ENCODE measurements at places on chromosomes 7 and 10. TPM values are rescaled to one million over a fixed set of nuclear protein-coding genes. Genes with fewer than 3 reads are reported as not detected.
A peak's percentile ranks its signal among the peaks of the same experiment; 100 is the strongest.

- peaks cover 11% of the 10 kb centered on the region for H3K27me3 ChIP-seq
- H3K36me3 ChIP-seq, result no peaks in the 10 kb centered on the region
- H3K4me1 ChIP-seq, result peaks cover 5% of the 10 kb centered on the region
- no peak overlapping the region for H3K27ac ChIP-seq
- H3K4me3 ChIP-seq, result no peak overlapping the region
Observed at GRCh38 chr10:62900829-62901571, 84.8 kb upstream of the EGR2 start.

- H3K36me3 ChIP-seq, result no peaks in the 10 kb centered on the region
- no peak overlapping the region for H3K4me3 ChIP-seq
- no peaks in the 10 kb centered on the region for H3K4me1 ChIP-seq
- DNase-seq, result no peak
Observed at GRCh38 chr10:128571071-128571470, 444.8 kb upstream of the MKI67 start.

- H3K27ac ChIP-seq, result no peak overlapping the region
- H3K27me3 ChIP-seq, result no peaks in the 10 kb centered on the region
- DNase-seq, result no peak
- no peaks in the 10 kb centered on the region for H3K4me1 ChIP-seq
Observed at GRCh38 chr10:129727495-129727894, 236.6 kb downstream of the EBF3 start.

- no peak overlapping the region for H3K27ac ChIP-seq
- H3K4me3 ChIP-seq, result no peak overlapping the region
- peaks cover 15% of the 10 kb centered on the region for H3K4me1 ChIP-seq
- no peak for DNase-seq
Observed at GRCh38 chr7:24797270-24797669, 40.0 kb upstream of the GSDME start.

ARL3 gene
- total RNA-seq, result 6.2 TPM

C10orf95 gene
- 0.20 TPM for total RNA-seq

DNA sequence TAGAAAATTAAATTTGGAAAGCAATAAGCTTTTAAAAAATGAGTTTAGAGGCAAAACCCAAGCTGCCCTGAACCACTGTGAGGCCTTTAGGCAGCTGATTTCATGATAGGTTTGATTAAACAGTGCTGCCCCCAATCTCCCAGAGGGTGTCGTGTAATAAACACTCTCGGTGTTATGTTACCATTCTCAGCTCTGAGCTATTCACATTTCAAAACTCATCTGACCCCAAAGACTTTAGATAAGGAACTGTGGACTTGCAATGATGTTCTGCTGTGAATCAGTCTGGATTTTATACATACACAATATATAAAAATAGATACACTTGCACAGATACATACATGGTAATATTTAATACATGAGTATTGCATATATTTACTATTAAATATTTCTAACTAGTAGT, 120.4 kb downstream of the MALRD1 start:
- H3K27ac ChIP-seq, result no peak overlapping the region
- H3K27me3 ChIP-seq, result no peaks in the 10 kb centered on the region
- no peaks in the 10 kb centered on the region for H3K36me3 ChIP-seq
- no peak overlapping the region for H3K4me3 ChIP-seq
- H3K4me1 ChIP-seq, result no peaks in the 10 kb centered on the region

ZNF488 gene
- total RNA-seq, result 0.58 TPM

DNA sequence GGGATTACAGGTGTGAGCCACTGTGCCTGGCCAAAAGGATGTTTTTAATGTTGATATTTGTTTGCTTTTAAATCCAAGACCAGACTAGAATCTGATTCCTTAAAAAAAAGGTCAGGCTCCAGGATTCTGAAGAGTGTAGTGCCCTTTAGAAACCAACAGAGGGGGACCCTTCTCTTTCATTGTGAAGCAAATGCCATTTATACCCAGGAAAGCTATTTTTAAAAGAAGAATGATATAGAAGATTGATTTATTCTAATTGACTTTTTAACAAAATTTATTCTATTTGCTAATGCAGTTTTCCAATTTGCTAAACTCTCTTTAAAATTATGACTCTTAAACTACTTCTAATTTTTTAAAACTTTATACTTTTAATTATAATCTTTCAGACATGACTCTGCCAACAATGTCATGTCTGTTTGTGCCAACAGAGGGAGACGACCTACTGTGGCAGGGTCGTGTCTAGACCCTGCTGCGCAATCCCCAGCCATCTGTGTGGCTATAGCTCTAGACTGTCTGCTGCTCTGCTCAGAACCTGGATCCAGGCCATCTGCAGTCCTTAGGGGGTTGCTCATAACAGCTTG, 201.0 kb upstream of the IMMP2L start:
- no peaks in the 10 kb centered on the region for H3K4me1 ChIP-seq
- no peak overlapping the region for H3K4me3 ChIP-seq
- DNase-seq, result peak; percentile 13

ADAM12 gene
- 1.3 TPM for total RNA-seq

DNA sequence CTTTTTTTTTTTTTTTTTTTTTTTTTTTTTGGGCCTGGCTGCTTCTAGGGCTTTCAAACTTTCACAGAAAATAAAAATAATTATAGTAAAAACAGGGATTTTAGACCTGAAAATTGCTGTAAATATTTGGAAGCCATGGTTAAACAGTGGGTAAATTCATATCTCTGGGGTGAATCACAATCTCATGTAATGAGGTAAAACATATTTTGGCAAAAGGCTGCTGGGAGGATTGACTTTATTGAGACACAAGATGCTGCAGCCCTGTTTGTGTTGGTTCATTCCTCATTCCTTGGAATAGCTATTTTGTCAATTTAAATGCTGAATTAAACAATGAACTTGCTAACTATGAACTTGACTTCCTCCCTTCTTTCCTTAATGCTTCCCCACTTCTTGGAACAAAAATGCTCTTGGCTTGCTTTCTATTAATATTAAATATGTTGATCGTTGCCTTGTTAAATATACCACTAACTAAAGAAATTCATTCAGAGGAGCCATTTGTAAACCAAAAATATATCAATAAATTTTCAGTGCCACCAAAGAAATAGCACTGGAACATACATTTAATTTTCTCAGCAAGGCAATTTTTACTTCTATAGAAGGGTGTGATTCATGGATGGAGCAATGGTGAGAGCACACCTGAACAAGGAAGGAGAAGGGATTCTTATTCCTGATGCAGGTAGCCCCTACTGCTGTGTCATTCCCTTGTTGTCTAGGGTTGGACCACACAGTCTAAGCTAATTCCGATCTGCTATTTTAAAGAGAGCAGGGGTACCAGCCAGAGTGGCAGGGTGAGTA, 24.6 kb downstream of the AGK start:
- DNase-seq, result no peak
- peaks cover 27% of the 10 kb centered on the region for H3K4me1 ChIP-seq
- H3K27me3 ChIP-seq, result no peaks in the 10 kb centered on the region

DENND2A gene
- total RNA-seq, result not detected

CNOT4 gene
- total RNA-seq, result 22.0 TPM

FOXP2 gene
- total RNA-seq, result not detected

DNA sequence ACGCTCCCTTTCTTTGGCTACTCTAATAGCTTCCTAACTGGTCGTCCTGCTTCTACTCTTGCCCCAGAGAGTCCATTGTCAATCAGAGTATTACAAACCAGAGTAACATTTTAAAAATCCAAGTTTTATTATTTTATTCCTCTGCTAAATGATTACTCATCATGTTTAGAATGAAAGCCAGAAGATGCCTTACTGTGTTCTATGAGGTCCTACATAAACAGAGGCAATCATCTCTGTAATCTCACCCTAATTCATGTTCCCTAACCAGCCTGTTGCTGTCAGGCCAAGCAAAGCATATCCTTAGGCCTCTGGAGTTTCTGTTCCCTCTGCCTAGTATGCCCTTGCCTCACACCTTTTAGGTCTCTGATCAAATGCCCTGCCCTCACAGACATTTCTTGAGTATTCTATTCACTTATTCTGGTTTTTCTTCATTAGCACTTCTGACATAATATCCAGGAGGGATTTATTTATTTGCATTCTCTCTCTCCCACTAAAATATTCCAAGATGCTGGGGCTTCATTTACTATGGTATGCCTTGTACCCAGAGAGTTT, 497.5 kb downstream of the PHTF2 start:
- H3K27ac ChIP-seq, result no peak overlapping the region
- no peak for DNase-seq
- no peaks in the 10 kb centered on the region for H3K4me1 ChIP-seq
- H3K27me3 ChIP-seq, result no peaks in the 10 kb centered on the region

RET gene
- 0.47 TPM for total RNA-seq
